ENCODE measurements at places on chromosomes 3 and 15. TPM values are rescaled to one million over a fixed set of nuclear protein-coding genes. Genes with fewer than 3 reads are reported as not detected.

Gene CCDC13
- 0.29 TPM for total RNA-seq

Gene KIF23
- total RNA-seq: 75.3 TPM

Gene C3orf49
- not detected for total RNA-seq

Gene MYLK
- total RNA-seq: 13.5 TPM

Gene CAND2
- total RNA-seq: 0.42 TPM

Gene RPL39L
- 53.7 TPM for total RNA-seq
